Naive thymus-derived CD8-positive, alpha-beta T cell (primary cell): ENCODE measurements at places on chromosomes 1 and 21. TPM values are rescaled to one million over a fixed set of nuclear protein-coding genes. Genes with fewer than 3 reads are reported as not detected.
A peak's percentile ranks its signal among the peaks of the same experiment; 100 is the strongest.

DNA sequence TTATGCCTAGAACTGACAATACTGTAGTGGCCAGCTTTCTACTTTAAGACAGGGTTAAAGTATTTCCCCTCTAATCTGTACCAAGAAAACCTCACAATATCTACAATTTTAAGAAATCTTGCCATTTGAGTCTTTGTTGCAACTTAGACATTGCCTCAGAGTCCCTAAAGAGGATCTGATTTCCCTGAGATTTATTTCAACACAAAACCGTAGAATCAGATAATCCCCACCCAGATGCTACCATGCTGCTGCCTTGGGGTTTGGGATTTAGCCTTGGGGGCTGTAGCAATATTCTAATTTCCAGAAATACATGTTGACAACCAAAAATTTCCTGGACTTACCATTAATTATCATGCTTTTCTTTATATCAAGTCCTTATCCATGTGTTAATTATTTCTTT lies 50.3 kb upstream of the DENND1B start:
- no peak for DNase-seq

DNA sequence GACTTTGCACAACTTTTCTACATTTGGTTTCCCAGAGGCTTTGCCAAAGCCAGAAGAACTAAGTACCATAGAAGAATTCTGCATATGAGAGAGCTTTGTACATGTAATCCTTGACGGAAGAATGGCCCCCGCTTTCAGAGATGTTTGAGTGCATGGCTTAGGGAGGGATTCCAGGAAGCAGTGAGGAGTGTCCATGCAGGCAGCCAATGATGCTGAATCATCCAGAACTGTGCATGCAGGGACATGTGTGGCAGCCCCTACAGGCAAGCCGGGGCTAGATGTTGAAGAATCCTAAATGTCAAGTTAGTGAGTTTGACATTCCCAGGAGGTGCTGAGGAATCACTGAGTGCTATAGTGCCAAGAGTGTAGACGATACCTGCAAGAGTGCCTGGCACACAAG lies 9.9 kb upstream of the HAO2 start:
- DNase-seq: no peak

PROK1 gene
- not detected for total RNA-seq

- no peak for DNase-seq
Observed at GRCh38 chr1:9580942-9581341, 7.8 kb upstream of the TMEM201 start.

DNA sequence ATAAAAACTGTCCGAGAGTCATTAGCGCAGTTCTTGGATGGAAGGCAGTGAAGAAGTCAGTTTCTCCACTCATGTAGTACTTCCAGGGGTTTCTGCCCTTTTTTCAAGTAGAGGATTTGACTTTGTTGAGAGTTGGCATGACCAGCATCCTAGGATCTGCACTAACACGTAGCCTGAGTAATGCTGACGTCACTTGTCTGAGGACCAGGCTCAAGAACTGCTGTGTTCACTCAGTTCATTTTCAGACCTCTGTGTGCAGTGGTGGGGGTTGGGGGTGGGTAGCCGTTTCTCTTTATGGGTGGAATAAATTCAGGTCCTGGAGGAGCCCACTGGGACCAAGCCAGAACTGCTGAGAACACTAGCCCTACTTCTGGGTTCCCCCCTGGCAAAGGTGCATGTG lies 53.3 kb downstream of the MRPS6 start:
- no peak for DNase-seq

- no peak for DNase-seq
Observed at GRCh38 chr1:117613969-117614729, 8.3 kb downstream of the TENT5C start.

- DNase-seq: no peak
Observed at GRCh38 chr1:90835661-90836344, 118.7 kb upstream of the BARHL2 start.

C8B gene
- total RNA-seq: not detected

DNA sequence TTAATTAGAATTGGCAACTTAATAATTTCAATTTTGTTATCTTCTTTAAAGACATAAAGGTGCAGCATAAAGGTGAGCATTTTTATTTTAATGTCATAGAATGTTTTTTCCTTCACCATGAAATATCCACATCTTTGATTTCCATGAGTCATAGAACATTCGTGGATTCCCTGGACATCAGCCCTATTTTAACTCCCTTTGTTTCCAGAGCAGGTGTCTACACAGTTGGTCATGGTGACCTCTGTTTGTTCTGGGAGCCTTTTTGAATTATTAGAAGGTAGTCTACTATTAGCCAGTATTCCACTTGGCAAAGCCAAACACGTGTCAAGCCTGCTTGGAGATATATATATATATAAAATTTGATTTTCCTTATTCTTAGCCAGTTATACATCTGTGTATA lies 572.9 kb downstream of the LTN1 start:
- no peak for DNase-seq

DNA sequence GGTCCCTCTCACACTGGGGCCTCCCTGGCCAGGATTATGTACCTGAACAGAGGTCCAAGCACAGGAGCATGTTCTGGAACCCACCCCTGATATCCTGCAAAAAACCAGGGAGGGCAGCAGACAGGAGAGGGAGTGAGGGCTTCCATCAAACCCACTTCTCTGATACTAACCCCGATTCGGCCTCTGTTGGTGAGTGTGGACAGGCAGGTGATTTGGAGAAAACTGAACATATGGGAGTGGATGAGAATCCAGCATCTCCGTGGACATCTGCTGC lies 215.3 kb downstream of the MATN1 start:
- no peak for DNase-seq

TRIM67 gene
- total RNA-seq: not detected

- DNase-seq: peak; percentile 78
Observed at GRCh38 chr1:183915625-183916510, 110.9 kb downstream of the RGL1 start.

FBXO44 gene
- total RNA-seq: 55.7 TPM

GJA5 gene
- not detected for total RNA-seq

GPR161 gene
- total RNA-seq: 0.26 TPM
